ENCODE measurements at places on chromosomes 2 and 18.
A peak's percentile ranks its signal among the peaks of the same experiment; 100 is the strongest.

DNA sequence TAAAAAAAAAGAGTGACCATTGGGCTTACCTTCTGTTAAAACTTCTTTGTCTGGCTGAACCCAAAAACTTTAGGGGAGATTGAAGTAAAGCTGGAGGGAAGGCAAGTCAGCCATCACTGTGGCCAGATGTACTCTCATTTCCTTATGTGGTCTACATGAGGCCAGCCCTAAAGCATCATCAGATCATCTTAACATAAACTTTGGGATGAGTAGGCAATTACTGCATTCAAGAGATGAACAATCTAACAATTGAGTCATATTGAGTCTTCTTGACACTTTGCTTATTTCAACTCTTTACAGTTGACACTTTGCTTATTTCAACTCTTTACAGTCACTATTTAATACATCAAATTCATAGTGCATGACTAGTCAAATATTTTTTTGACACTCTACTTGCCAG, 155.6 kb downstream of the QPCT start:
- no peaks in the 10 kb centered on the region for H3K36me3 ChIP-seq
- no peak overlapping the region for H3K4me3 ChIP-seq
- H3K4me1 ChIP-seq: no peaks in the 10 kb centered on the region

GRCh38 chr2:184141866-184142265, 456.5 kb upstream of the ZNF804A start:
- no peaks in the 10 kb centered on the region for H3K4me1 ChIP-seq
- H3K4me3 ChIP-seq: no peak overlapping the region

DNA sequence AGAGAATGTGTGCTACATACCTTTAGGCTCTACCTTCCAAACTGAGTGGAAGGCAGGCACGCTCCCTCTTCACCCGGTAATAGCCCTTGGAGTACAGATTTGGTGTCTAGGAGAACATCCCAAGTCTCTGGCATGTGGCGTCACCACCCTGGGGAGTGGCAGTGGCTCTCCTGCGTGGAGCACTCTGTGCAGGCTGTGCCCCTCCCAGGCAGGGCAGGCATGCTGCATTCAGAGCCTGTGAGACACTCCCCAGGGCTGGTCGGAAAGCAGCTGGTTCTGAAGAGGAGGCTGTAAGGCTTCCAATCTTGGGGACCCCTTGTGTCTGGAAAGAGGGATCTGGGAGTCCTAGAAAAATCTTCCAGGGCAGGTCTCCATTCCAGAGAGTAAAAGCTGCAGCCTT, 193.3 kb downstream of the ANKRD30B start:
- H3K4me3 ChIP-seq: no peak overlapping the region
- no peak for DNase-seq
- no peak overlapping the region for H3K27ac ChIP-seq
- no peaks in the 10 kb centered on the region for H3K36me3 ChIP-seq
- no peaks in the 10 kb centered on the region for H3K4me1 ChIP-seq
- H3K27me3 ChIP-seq: peaks cover 10% of the 10 kb centered on the region

GRCh38 chr18:47163241-47163640, 12.9 kb downstream of the IER3IP1 start:
- peaks cover 13% of the 10 kb centered on the region for H3K4me1 ChIP-seq
- no peaks in the 10 kb centered on the region for H3K36me3 ChIP-seq
- H3K4me3 ChIP-seq: no peak overlapping the region
- no peaks in the 10 kb centered on the region for H3K27me3 ChIP-seq
- no peak overlapping the region for H3K27ac ChIP-seq
- DNase-seq: no peak

- no peaks in the 10 kb centered on the region for H3K36me3 ChIP-seq
- H3K27ac ChIP-seq: peak overlapping the region; percentile 97
- peaks cover 52% of the 10 kb centered on the region for H3K4me1 ChIP-seq
- peak overlapping the region; percentile 94 for H3K4me3 ChIP-seq
- no peak for DNase-seq
- H3K27me3 ChIP-seq: no peaks in the 10 kb centered on the region
Observed at GRCh38 chr2:46540496-46541331, 61.3 kb downstream of the TMEM247 start.

GRCh38 chr2:1791685-1792435, 47.5 kb upstream of the PXDN start:
- H3K27me3 ChIP-seq: peaks cover 23% of the 10 kb centered on the region
- H3K27ac ChIP-seq: no peak overlapping the region
- no peaks in the 10 kb centered on the region for H3K36me3 ChIP-seq
- DNase-seq: no peak

GRCh38 chr18:48688961-48689360, 150.1 kb downstream of the CTIF start:
- no peak overlapping the region for H3K27ac ChIP-seq
- peaks cover 22% of the 10 kb centered on the region for H3K27me3 ChIP-seq
- peaks cover 2% of the 10 kb centered on the region for H3K4me1 ChIP-seq
- H3K4me3 ChIP-seq: no peak overlapping the region

- peak overlapping the region; percentile 37 for H3K4me3 ChIP-seq
- H3K36me3 ChIP-seq: peaks cover 10% of the 10 kb centered on the region
- peak overlapping the region; percentile 91 for H3K27ac ChIP-seq
- DNase-seq: no peak
- peaks cover 71% of the 10 kb centered on the region for H3K4me1 ChIP-seq
Observed at GRCh38 chr2:98693477-98693876, 37.5 kb downstream of the MGAT4A start.

DNA sequence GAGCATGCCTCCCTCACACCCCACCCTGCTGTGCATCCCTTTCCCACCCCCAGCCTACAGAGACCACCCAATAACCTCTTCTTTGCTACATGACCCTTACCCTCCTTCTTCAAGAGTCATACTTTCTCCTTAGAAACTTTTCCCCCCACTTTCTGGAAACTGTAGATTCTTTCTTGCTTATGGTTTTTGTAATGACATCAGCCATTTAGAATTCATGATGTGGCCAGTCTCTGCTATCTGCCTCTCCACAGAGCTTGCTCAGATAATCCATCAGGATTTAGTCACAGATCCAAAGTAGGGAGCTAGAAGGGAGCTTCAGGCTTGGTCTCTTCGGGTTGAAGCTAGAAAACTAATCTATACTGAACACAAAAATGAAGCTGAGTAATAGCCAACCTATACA, 36.5 kb downstream of the GALM start:
- H3K4me3 ChIP-seq: peak overlapping the region; percentile 71
- no peak for DNase-seq
- peaks cover 44% of the 10 kb centered on the region for H3K4me1 ChIP-seq
- H3K27ac ChIP-seq: peak overlapping the region; percentile 100

- H3K27ac ChIP-seq: no peak overlapping the region
- H3K36me3 ChIP-seq: peaks cover 6% of the 10 kb centered on the region
- H3K4me3 ChIP-seq: no peak overlapping the region
- peaks cover 43% of the 10 kb centered on the region for H3K4me1 ChIP-seq
Observed at GRCh38 chr2:230749111-230749510, 36.5 kb downstream of the CAB39 start.

DNA sequence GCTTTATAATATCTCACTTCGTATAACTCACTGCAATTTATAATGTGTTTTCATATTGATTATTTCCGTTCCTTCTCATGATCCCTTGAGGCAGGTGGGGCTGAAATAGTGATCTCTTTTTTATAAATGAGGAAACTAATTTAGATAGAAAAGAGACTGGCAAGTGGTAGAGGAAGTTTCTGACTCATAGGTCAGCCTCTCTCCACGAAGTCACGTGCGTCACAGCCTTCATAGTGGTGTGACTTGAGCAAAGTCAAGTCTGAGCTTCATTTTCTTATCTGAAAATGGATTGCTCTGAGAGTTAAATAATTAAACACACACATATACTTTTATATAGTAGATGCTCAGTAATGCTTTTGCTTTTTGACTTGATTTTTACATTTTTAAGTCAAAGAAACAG, 19.9 kb downstream of the ABCG5 start:
- no peak overlapping the region for H3K4me3 ChIP-seq
- no peaks in the 10 kb centered on the region for H3K4me1 ChIP-seq
- peaks cover 15% of the 10 kb centered on the region for H3K27me3 ChIP-seq
- DNase-seq: no peak

- no peak overlapping the region for H3K4me3 ChIP-seq
- H3K27me3 ChIP-seq: no peaks in the 10 kb centered on the region
- DNase-seq: no peak
- no peak overlapping the region for H3K27ac ChIP-seq
Observed at GRCh38 chr18:8354304-8354703, 254.9 kb upstream of the RAB12 start.

GRCh38 chr2:239257511-239257937, 143.3 kb downstream of the HDAC4 start:
- no peak overlapping the region for H3K4me3 ChIP-seq
- no peaks in the 10 kb centered on the region for H3K36me3 ChIP-seq
- H3K27me3 ChIP-seq: no peaks in the 10 kb centered on the region

DNA sequence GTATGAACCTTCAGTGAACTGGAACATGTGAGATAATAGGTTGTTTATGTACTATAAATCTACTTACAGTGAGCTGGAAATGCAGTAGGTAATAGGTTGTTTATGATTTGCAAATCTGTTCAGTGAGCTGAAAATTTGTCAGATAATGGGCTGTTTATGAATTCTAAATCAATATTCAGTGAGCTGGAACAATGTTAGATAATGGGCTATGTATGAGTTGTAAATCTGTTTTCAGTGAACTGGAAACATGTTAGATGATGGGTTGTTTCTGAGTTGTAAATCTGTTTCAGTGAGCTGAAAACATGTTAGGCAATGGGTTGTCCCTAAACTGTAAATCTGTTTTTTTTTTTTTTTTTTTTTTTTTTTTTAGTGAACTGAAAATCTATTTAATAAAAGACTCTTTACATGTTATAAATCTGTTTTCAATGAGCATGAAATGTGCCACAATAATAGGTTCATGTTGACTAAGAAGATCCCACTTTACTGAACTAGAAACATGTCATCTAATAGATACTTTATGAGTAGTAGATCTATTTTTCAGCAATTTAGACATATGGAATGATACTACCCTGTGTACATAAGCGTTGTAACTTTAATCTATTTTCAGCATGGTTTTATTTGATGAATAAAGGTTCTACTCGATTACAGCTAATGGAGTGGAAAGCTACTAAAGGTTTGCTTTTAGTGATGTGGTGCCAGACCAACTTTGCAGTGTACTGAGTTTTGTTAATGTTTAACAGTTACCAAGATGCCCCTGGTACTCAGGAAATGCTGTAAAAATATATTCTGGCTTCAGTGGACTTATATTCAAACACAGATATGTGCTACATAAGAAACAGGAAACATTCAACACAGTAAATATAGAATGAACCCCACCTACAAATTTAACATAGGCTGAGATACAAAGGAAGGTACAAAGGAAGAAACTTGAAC, 1471.8 kb downstream of the LRP1B start:
- H3K36me3 ChIP-seq: no peaks in the 10 kb centered on the region
- H3K27me3 ChIP-seq: no peaks in the 10 kb centered on the region
- DNase-seq: no peak
- H3K4me1 ChIP-seq: no peaks in the 10 kb centered on the region
- no peak overlapping the region for H3K27ac ChIP-seq
